NCI-H446 (cell line): ENCODE measurements at places on chromosomes 16 and 17.

- DNase-seq = no peak
These were observed 15.4 kb upstream of the KRT24 start for GRCh38 chr17:40718930-40719329.

DNA sequence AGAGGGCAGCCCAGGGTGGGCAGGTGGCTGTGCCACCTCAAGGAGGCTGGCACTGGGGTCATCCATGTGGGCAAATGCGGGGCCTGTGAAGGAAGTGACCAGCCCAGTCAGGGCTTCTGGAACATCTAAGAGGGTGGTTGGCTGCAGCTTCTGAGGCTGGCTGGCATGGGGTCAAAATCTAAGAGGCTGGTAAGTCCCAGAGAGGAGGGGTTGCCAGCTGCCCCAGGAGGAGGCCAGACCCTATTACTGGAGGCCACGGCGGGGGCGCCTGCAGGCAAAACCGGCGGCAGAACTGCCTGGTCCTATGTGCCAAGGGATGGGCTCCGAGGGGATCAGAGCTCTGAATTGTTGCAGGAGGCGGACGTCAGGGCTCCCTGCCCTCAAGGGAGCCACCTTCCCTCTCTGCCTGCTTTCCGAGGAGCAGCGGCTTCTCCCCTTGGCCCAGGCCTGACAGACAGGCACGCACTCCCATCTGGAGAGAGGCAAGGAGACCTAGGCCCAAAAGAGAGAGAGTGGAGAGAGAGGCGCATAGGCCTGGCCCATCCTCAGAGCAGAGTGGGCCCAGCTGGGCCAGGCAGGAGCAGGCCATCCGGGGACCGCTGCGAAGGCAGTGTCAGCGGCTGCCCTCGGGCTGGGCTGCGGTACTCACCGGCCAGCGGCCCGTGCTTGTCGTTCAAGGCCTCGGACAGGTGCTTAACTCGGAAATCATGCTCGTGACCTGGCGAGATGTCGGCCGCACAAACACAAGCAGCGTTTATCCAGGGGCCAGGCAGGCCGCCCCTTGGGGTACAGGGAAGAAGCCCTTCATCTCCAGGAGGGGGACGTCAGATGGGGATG lies 10.9 kb downstream of the ZACN start:
- DNase-seq = no peak

GRCh38 chr17:7219812-7220592 lies at the start of the genes ACADVL and DLG4:
ACADVL (plus strand) TSS chr17:7219938; CDS start chr17:7219985, 47 bp downstream.
DLG4 (minus strand) TSS chr17:7219836.
- no peak for DNase-seq

- DNase-seq = no peak
These were observed 15.6 kb upstream of the PMFBP1 start for GRCh38 chr16:72187551-72187950.

- DNase-seq = no peak
These were observed 3.6 kb downstream of the RNF43 start for GRCh38 chr17:58413684-58414083.
